ENCODE measurements at places on chromosomes 13 and 19.

- DNase-seq, result no peak
These were observed 74.5 kb downstream of the CYSLTR2 start for GRCh38 chr13:48728226-48728625.

- no peak for DNase-seq
These were observed 23.1 kb downstream of the MAU2 start for GRCh38 chr19:19343762-19344161.

DNA sequence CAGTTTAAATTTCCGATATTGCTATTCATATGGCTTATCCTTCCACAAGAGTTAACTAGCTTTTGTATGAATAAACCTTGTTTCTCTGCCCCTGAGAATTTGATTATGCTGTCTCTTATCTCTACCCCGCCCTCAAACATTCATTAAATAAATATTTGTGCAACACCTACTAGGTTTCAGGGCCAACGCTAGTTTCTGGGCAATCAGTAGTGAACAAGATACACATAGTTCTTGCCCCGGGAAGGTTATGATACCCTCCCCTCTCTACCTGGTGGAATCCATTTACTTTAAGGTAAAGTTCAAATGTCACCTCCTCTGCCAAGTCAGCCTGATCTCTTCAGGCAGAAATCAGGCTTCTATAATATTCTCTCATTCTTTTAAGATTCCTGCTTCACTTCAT lies 16.6 kb upstream of the USP12 start:
- no peak for DNase-seq

- DNase-seq, result no peak
These were observed 391 bp downstream of the ZNF761 start for GRCh38 chr19:53432088-53432661.

GRCh38 chr13:94056362-94056990 lies 423.0 kb downstream of the DCT start:
- DNase-seq, result no peak

DNA sequence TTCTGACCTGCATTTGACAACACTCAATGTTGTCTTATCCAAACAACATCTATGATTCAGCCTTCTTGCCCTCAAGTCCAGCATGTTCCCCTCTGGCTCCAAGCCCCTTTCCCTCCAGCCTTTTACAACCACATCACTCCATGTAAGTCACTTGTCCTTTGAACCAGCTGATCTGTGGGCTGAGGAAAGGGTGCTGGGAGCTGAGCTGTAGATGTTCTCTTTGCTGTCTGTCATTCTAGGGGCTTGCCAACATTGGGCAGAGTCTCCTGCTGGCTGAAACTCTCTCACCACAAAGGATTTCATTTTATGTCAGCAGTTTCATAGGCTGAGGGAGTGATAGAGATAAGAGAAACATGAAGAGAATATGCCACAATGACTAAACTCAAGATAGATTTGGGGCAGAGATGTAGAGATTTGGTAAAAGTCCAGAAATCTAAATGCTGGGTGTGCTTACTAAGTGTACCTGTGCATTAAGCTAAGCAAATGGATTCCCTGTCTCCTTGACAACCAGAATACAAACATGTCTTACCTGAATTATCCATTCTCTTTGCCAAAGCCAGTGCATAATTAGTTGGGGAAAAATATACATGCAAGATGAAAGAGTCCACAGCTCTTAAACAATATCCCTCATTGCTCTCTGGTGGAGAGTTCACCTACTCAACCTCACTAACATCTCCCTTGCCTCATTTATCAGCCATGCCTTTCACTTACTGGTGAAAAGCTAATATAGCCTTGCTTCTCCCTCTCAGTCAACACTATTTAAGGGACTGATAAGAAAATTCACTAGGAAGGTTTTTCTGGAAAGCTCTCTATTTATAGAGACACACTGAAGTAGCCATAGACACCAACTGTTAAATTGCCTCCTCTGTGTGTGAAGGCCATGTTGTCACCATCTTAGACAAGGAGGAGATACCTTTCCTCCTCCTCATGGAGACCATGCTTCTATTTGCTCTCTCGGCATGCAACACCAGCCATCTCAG lies 175.5 kb upstream of the SERP2 start:
- no peak for DNase-seq

DNA sequence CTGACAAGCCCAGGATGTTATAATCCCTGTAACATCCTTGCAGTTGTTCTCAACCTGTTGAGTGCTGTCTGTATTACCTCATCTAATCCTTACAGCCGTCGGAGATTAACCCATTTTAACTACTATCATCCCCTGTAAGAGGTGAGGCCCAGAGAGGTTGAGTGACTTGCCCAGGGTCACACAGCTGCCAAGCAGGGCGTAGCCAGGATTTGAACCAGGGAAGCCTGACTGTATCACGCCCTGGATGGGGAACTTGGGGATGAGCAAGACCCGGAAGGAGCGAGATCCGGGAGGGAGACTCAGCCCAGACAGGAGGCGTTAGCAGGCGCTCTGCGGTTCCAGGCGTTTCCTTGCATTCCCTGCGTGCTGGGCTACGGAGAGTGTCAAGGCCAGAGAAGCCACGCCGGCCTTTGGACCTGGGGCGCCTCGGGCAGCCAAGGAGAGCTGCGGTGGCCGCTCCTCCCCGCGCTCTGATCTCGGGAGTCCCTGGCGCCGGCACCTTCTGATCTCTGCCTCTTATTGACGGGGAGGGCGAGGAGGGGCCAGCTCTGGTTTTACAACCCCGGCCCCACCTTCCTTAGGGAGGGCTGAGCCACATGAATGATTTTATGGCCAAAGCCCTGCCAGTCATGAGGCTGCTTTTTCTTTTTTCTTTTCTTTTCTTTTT lies 6.2 kb downstream of the SULT2B1 start:
- DNase-seq, result no peak

- DNase-seq, result no peak
These were observed 2700.2 kb downstream of the PCDH9 start for GRCh38 chr13:64529874-64530485.

- DNase-seq, result no peak
These were observed 7.4 kb upstream of the KLHL26 start for GRCh38 chr19:18629166-18630088.

DNA sequence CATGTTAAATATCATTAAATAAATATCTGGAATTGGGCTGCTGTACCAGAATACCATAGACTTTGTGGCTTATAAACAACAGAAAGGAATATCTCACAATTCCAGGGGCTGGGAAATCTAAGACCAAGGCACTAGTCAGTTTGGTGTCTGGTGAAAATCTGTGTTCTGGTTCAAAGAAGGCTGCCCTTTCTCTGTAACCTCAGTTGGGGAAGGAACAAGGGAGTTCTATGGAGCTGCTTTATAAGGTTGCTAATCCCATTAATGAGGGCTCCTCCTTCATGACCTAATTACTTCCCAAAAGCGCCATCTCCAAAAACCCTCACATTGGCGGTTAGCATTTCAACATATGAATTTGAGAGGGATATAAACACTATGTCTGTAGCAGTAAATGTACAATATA lies 480.9 kb downstream of the GPC5 start:
- no peak for DNase-seq

Data from NCI-H524 treated with DMSO at 0.1 percent for 48 hours (cell line).